ENCODE measurements at places on chromosomes 5 and 9.

GRCh38 chr5:180599590-180599914, 8.3 kb upstream of the SCGB3A1 start:
- no peak for DNase-seq

- no peak for DNase-seq
Observed at GRCh38 chr5:14958188-14958587, 86.6 kb upstream of the ANKH start.

GRCh38 chr5:177328545-177329231, 17.0 kb upstream of the MXD3 start:
- DNase-seq = no peak

- no peak for DNase-seq
Observed at GRCh38 chr5:152422081-152422480, 17.0 kb upstream of the NMUR2 start.

DNA sequence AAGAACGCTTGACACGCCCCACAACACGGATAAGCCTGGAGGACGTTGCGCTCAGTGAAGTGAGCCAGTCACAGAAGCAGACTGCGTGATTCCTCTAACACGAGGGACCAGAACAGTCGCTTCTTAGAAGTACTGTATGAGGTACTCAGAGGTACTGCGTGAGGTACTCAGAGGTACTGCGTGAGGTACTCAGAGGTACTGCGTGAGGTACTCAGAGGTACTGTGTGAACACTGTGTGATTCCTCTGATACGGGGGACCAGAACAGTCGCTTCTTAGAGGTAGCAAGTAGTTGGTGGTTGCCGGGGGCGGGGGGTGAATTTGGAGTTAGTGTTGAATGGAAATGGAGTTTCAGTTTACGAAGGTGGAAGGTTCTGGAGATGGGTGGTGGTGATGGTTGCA, 5.8 kb downstream of the NDUFS6 start:
- no peak for DNase-seq

Measured in hippocampal formation (tissue), 2 donors.